ENCODE measurements at places on chromosomes 7 and 10.
A peak's percentile ranks its signal among the peaks of the same experiment; 100 is the strongest.

DNA sequence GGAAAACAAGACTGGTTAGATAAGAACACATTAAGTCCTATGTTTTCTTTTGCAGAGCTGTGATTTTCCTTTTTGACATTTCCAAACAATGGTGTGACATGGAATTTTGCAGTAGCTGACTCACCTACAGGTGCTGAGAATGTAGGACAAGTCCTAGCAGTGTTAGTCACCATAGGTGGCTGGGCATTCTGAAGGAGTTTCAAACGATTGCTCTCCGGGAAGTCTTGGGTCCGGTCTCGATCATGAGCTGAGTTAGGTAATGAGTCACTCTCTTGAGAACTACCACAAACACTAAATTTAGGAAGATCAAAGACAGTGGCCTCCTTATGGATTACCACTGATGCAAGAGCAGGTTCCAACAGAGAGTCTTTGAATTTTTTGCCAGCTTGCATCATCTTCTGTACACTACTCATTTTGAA, 3.6 kb downstream of the FIGNL1 start:
- no peak for DNase-seq

- no peak for DNase-seq
Observed at GRCh38 chr7:111362506-111363054, 199.7 kb downstream of the IMMP2L start.

DNA sequence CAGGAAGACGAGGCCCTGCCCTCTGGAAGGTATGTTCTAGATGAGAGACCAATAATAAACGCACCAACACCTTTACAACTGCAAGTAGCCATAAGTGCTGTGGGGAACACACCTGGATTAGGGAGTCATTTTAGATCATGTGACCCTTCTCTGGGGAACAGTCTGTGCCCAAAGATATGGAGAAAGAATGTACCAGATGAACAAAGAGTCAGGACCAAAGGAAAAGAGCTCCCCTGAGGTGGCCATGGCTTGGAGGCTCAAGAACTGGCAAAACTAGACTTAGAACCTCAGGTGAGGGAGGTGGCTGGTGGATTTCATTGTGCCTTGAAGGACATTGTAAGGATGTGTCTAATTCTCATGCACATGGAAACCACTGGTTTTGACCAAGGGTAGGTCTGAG, 10.3 kb upstream of the EN2 start:
- no peak for DNase-seq

GRCh38 chr7:117011419-117012260, 58.3 kb downstream of the ST7 start:
- DNase-seq = peak; percentile 8

- no peak for DNase-seq
Observed at GRCh38 chr7:74542558-74543117, 88.9 kb downstream of the GTF2IRD1 start.

- DNase-seq = no peak
Observed at GRCh38 chr7:28872226-28872625, 85.9 kb downstream of the TRIL start.

DNA sequence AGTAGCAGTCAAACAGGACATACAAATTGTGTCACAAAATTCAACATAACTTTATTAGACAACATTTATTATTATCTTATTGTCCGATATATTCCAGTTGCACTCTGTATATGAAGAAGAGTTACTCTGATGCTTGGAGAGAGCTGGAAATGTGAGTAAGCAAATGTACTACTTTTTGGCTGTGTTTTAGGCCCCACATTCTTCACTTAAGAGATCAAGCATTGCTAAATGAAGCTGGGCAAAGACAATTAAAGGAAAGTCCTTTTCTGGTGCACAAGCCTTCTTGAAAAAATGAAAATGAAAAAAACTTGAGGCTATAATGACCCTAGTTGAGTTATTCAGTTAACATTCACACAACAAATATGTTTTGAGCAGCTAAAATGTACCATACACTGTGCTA, 26.1 kb downstream of the MYPN start:
- no peak for DNase-seq

DNA sequence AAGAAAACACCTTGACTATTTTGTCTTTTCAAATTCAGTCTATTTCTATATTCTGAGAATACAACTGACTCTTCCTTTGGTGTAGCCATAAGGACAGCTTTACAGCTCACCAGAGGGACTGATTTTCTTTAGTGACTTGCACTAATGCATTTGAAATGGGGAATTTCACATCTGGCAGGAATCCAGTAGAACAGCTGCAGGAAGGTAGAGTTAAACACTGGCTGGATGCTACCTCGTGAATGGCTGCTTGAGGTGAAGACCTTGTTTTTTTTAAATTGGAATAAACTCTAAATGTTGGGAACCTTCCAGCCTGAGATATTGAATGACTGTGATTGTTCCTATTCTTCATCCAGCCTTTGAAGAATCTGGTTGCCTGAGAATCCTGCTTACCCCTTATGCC, 139.5 kb upstream of the STK17A start:
- DNase-seq = no peak

DNA sequence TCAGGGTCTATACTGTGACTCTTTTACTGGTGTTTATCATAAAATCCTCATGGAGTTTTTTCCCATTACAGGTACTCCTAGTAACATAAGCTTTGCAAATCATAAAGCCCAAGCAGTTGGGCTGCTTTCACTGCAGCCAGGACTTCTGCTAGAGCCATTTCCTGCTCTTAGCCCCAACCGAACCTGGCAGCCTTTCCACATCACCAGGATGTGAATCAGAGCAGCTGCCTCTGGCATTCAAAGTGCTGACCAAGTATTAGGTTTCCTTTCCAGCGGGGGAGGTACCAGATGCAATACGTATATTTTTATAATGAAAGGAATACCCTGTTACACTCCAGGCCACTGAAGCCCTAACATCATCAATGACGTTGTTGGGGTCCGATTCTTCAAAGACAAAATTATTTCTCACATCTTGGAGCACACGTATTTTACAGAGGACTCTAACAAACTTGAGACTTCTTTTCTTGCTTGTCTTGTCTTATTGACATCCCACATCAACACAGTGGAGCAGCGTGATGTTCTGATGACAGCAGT, 3.6 kb upstream of the HTR5A start:
- DNase-seq = no peak

All from germinal center (tissue), 1 donor.